Mesenchymal stem cell (in vitro differentiated cells and primary cell): ENCODE measurements at places on chromosomes 16 and 17.

DNA sequence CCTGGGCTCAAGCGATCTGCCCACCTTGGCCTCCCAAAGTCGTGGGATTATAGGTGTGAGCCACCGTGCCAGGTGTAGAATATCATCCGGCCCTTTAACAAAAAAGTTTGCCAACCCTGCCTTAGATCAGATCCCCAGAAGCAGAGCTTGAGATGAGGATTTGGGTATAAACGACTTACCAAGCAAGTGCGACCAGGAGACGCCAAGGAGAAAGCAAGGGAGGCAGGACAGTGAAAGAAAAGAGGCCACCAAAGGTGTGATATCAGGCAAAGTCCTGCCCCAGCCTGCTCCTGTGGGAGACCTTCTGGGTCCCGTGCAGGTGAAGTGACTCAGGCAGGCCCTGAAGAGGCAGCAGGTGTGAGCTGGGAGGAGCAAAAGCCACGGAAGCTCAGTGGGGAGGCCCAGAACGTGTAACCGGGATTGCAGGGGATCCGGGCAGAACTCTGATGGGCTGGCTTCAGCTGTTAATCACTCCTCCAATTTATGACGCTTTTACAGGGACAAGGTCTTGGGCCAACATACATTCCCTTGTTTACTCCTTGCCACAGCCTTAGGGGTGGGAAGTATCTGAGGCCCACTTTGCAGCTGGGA lies 14.1 kb upstream of the CALB2 start:
- DNase-seq, result no peak

DNA sequence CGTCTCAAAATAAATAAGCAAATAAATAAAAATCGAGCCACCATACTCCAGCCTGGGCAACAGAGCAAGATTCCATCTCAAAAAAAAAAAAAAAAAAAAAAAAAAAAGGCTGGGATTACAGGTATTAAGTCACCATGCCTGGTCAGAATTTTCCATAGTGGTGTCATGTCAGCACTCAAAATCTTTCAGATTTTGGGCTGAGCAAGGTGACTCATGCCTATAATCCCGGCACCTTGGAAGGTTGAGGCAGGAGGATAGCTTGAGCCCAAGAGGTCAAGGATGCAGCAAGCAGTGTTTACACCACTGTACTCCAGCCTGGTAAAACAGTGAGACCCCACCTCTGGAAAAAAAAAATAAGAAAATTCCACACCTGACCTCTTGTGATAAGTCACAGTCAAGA lies 52.2 kb downstream of the FBXL20 start:
- DNase-seq, result no peak

GRCh38 chr16:51648526-51648925 lies 497.5 kb upstream of the SALL1 start:
- DNase-seq, result no peak

- DNase-seq, result no peak
Observed at GRCh38 chr17:16215965-16216316, 607 bp upstream of the NCOR1 start.

GRCh38 chr17:48882272-48882671 lies 10.3 kb upstream of the ATP5MC1 start:
- no peak for DNase-seq
